ENCODE measurements at places on chromosomes 4 and X.

DNA sequence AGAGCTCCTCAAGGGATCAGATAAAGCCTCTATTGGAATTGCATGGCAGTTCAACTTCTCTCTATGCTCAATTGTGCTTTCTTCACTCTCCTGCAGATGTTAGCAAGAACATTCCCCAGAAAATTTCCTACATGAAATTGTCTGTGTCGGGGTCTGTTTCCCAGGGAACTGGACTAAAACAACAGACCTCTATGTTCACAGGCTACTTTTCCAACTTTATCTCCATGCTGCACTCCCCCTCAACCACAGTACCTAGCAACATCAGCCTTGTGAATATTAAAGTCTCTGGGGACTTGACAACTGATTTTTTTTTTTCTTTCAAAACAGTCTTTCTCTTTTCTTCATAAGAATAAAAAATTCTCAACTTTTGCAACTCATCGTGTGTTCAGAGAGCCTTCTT, 1470.8 kb upstream of the ADGRL3 start:
- no peak for DNase-seq

DNA sequence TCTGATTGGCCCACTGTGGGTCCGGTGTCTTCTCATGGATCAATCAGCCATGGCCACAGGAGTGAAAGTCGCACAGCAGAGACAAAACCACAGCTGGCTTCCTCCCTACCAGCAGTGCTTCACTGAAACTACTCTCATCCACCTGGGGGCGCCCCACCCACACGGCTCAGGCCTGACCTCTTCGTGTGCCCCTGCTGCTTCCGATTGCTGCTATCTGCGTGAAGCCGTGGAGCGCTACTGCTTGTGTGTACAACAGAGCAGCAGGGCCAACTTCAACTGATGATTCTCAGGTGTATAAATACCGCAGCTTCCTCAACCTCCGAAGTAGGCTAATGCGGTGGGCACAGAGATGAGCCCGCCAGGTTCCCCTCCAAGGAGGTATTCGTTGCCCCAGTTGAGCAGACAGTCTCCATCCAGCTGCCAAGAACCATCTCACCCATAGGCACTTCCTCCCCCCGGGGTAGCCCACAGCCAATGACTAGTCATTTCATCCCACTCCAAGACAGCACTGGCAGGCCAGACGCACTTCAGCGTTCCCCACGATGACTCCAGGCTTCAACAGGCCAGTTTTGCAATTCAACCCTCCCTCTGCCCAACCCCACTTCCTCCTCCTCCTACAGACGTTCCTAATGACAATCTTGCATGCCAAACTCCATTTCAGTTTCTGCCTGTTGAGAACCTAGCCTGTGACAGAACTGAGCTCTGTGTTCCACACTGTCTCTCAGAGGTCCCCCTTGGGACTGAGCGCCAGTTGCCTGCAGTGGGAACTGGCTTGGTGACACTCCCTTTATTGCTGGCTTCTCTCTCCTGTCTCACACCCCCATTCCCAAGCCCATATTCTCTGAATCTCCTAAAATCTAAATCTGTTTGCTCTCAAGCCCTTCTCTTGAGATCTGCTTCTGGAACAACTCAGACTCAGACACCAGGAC, 41.3 kb upstream of the ATP6AP2 start:
- DNase-seq: peak; percentile 46

DNA sequence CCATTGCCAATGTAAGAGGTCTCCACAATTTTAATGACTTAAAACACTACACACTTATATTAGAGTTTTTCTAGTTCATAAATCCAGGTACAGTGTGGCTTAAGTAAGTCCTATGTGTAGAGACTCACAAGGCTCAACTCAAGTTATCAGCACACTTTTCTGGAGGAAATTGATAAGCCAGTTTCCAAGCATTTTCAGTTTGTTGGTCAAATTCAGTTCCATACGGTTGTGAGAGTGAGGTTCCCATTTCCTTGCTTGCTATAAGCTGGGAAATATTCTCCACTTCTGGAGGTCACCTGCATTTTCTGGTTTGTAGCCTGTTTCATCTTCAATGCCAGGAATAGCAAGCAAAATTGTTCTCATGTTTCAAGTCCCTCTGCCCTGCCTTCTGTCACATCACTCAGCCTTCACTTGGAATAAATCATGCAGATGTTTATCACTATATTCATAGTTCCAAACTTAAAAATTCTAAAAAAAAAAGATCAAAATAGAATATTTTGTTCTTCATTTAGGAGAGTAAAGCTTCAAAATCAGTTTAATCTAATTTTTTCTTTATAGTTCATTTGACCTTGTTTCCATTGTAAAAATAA, 1137.5 kb upstream of the INTU start:
- no peak for DNase-seq

GRCh38 chrX:153004780-153005179, 10.9 kb upstream of the PNMA5 start:
- no peak for DNase-seq

- no peak for DNase-seq
Measured at GRCh38 chr4:56426273-56426672, 9.1 kb downstream of the PPAT start.

DNA sequence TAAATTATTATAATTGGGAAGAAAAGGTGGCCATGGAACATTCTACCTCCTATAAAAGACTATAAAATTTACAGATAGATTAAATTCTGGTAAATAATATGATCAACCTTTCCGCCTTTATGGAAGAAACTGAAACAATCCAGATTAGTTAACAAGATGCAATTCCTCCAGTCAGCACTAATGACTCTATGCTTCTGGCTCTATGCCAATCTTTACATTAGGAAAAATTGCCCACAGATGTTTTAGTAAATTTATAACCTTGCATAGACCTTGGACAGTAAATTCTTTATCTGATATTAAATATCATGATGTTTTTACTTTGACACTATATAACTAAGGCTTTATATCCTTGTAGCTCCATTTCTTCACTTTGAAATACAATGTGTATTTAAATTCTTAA, 2302.5 kb downstream of the ARAP2 start:
- DNase-seq: no peak

GRCh38 chrX:111868726-111869638, 7.0 kb upstream of the TRPC5OS start:
- peak; percentile 61 for DNase-seq

- no peak for DNase-seq
Measured at GRCh38 chrX:150569155-150569477, 695 bp downstream of the MTM1 start.

GRCh38 chr4:185819144-185819543, 7.2 kb upstream of the SORBS2 start:
- no peak for DNase-seq

DNA sequence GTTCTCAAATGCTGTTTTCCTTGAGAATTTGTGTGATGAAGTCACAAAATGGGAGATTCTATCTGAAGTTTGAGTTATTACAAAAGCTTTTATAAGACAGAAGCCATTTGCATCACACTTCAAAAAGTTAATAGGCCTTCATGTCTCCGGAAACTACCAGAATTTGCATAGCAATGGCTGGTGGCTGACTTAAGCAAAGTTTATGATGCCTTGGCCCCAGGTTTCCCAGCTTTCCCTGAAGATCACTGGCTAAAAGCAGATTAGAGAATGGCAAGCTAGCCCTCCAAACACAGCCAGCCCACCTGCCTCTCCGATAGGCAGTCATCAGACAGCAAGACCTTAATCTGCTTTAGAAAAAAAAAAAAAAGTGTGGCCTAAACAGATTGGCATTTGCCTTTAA, 197.8 kb downstream of the HS3ST1 start:
- DNase-seq: no peak

GRCh38 chr4:178037459-178038214, 595.4 kb upstream of the AGA start:
- no peak for DNase-seq

DNA sequence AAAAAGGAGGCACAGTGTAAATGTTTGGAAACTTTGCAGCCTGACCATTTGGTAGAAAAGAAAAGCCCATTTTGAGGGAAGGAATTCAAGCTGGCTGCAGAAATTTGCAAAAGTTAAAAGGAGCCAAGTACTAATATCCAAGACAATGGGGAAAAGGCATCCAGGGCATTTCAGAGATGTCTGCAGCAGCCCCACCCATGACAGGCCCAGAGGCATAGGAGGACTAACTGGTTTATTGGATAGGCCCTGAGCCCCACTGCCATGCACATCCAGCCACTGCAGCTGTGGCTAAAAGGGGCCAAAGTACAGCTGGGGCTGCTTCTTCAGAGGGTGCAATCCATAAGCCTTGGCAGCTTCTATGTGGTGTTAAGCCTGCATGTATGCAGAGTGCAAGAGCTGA, 104.9 kb downstream of the HS3ST1 start:
- no peak for DNase-seq

GRCh38 chr4:121278811-121279368, 101.9 kb downstream of the QRFPR start:
- DNase-seq: peak; percentile 27

DNA sequence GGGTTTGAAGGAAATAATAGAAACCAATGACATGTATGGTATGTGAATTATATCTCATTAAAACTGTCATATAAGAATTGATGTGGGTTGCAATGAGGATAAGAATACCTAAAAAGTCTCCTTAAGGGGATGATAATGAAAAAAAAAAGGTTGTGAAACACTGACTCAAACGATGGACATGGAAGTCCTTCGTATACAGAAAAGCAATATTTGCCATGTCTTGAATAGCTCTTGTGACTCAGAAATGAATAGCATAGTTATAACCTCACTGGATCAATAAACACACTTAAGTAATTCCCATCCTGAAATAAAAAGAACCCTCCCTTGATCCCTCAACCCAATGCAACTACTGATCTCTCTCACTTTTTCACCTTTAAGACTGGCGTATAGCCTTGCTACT, 89.7 kb downstream of the OPHN1 start:
- no peak for DNase-seq

- DNase-seq: peak; percentile 11
Measured at GRCh38 chr4:54924891-54925290, 200.5 kb downstream of the KDR start.

DNA sequence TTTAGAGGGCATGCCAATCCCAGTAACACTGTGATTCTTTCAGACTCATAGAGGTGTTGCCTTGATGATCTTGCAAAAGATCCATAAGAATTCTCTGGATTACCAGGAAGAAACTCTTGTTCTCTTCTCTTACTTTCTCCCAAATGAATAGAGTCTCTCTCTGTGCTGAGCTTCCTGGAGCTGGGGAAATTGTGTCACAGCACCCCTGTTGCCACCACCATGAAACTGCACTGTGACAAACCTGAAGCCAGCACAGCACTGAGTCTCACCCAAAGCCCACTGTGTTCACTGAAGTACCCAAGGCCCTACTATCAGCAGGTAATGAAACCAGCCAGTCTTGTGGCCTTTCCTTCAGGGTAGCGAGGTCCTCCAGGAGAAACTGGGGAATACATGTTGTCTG, 332.7 kb upstream of the FGF16 start:
- no peak for DNase-seq

- no peak for DNase-seq
Measured at GRCh38 chr4:121943941-121944340, 7.9 kb downstream of the TRPC3 start.

DNA sequence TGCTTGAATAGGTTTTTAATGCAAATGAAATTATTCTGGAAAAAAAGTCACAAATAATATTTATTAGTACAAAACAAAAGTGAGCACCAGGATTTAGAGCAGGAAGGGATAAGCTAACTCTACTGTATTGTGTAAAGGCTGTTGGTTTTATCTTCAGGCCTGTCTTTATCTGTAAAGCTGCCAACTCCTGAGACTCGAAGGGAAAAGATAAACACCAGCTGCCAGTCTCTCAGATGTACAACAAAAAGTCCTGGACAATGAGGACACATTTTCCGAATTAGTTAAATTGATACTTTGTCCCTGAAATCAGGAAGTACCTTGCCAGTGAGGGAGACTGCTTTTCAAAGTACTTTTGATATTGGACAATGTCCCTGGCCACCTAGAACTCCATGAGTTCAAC, 8.8 kb downstream of the DDX60 start:
- DNase-seq: no peak

- no peak for DNase-seq
Measured at GRCh38 chr4:10963958-10964703, 279.6 kb upstream of the CLNK start.

DNA sequence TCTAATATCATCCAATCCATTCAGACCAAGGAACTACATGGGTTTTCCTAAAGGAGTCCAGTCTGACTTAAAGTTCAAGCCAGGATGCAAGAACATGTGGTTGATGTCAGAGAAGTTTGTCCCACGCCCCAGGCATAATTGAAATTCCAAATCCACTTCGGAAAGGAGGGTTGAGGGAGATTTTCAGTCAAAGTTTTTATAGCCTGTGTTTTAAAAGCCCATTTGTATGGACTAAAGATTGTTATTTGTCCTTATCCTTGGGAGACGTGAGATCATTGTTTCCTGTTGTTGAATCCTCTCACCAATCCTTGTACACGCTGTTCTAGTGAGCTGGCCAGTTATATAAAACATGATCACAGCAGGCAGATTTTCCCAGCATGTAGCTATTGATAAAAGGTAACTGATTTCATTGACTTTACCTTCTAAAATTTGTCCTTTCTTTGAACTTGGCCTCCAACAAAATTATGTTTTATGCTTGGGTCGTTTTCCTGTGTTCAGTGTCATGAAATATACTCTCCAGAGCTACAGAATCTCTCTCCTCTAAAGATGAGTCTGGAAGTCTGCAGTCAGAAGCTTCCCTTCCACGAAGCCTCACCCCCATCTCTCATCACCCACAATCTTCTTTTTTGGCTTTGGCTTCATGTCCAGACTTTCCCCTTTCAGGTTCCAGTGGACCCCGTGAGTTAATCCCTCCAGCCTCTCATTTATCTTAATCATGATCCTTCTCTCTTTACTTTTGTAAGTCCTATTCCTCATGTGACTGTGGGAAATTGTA, 92.9 kb downstream of the ATP10D start:
- DNase-seq: peak; percentile 57

Measured in renal cortical epithelial cell (primary cell).